ENCODE measurements at places on chromosomes 2 and 18.

DNA sequence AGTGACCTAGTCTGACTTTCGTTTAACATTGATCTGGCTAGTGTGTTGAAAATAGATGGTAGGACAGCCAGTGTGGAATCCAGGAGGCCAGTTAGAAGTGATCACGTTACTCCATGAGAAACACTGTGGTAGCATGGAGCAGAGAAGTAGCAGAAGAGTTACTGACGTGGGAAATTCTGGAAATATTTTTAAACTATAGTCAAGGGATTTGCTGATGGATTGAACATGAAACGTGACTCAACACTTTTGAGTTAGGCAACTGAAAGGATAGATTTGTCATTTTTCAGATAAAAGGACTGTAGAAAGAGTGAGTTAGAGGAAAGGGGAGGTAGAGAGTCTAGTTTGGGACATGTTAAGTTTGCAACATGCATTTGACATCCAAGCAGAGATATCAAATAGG, 130.4 kb downstream of the IRS1 start:
- no peak for DNase-seq

GRCh38 chr2:23843051-23843976, 83.6 kb downstream of the ATAD2B start:
- no peak for DNase-seq

GRCh38 chr2:166573391-166573790, 79.3 kb upstream of the SCN7A start:
- no peak for DNase-seq

- DNase-seq, result no peak
These were observed 214.7 kb downstream of the RAD51AP2 start for GRCh38 chr2:17303521-17303920.

- DNase-seq, result no peak
These were observed 27.2 kb upstream of the LANCL1 start for GRCh38 chr2:210503725-210504191.

- DNase-seq, result no peak
These were observed 117.8 kb downstream of the PTPRM start for GRCh38 chr18:7684966-7685365.

- DNase-seq, result no peak
These were observed 478.6 kb downstream of the SLC4A3 start for GRCh38 chr2:220106065-220106464.

DNA sequence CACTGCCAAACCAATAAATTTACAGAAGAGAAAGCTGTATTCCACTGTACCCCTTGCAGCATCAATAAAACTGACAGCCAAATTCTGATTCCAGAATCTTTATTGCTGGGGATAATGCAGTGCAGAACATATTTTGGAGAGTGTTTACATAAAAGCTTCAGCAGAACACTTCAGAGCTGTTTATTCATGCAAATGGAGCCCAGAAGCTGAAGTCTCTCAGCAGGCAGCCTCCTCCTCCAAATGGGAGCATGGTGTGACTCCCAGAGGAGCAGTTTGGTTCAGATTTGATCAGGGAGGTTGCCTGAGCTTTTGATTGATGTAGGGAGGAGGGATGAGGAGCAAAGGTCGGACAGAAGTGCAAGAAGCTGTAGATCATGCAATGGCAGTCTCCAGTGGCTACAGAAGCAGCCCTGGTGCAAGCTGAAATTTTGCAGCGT, 22.4 kb downstream of the LHCGR start:
- no peak for DNase-seq

GRCh38 chr18:54991981-54992380, 32.7 kb upstream of the CCDC68 start:
- DNase-seq, result no peak

GRCh38 chr2:177611310-177611886, 218.8 kb downstream of the AGPS start:
- DNase-seq, result no peak

GRCh38 chr2:194661431-194661830, 995.6 kb upstream of the SLC39A10 start:
- no peak for DNase-seq

DNA sequence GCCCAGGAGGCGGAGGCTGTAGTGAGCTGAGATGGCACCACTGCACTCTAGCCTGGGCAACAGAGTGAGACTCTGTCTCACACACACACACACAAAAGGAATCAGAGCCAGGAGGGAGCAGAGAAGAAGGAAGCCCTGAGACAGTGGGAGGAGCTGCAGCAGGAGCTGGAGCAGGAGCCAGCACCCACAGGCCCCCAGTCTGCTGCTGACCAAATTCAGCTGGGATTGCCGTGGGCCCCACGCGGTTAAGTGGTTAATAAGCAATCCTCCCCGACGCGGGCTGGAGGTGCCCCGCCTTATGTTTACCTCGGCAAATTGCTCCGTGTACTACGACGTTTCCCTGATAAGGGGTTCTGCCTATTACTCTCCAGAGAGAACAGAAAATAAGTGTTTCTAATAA, 265.3 kb downstream of the TWIST2 start:
- DNase-seq, result no peak

- no peak for DNase-seq
These were observed 1176.8 kb upstream of the GYPC start for GRCh38 chr2:125479143-125479636.

DNA sequence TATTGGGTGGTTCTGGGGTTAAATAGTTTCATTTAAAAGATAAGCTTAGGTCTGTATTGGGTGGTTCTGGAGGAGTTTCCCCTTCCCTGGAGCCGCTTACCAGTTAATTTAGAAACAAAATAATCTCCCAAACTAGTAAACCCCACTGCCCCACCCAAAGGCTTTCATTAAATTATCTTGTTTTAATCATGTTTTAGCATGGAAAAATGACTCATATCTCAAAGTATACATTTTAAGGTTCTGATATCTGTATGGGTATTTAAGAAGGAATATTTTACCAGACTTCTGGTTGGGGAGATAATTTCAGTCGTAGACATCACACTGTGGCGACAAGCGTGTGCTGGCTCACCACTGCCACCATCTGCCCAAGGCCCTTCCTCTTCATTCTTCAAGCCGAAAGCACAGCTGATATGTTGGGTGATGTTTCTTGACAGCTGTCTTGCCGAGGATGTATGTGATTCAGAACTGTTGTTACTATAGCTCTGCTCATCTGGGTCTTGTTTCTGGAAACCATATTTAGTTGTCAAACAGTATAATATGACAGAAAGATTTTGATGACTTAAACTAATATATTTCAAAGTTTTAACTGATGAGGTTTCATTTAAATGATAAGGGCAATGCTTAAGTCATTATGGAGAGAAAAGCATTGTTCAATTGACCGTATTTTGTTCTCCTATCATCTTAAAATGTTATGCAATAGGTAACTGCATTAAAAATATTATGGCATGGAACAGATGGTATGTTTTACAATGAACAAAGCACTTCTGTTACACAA, 5.1 kb downstream of the FIGLA start:
- DNase-seq, result no peak

DNA sequence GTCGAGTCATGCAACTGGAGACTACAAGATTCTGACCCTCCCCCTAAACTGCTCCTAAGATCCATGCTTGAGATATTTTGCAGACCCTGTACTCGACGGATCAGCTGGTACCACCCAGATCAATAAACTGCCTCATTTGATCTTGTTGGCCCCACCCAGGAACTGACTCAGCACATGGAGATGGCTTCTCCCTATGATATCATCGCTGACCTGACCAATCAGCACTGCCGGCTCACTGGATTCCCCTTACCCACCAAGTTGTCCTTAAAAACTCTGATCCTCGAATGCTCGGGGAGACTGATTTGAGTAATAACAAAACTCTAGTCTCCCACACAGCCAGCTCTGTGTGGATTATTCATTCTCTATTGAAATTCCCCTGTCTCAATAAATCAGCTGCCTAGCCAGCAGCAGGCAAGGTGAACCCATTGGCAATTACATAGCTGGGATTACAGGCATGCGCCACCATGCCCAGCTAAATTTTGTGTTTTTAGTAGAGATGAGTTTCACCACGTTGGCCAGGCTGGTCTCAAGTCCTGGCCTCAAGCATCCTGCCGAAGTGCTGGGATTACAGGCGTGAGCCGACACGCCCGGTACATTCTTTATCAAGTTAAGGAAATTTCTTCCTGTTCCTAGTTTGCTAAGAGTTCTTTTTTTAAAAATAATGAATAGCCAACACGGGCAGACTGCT, 43.6 kb downstream of the VPS54 start:
- DNase-seq, result no peak

GRCh38 chr2:62140426-62141141, 55.3 kb upstream of the B3GNT2 start:
- no peak for DNase-seq

DNA sequence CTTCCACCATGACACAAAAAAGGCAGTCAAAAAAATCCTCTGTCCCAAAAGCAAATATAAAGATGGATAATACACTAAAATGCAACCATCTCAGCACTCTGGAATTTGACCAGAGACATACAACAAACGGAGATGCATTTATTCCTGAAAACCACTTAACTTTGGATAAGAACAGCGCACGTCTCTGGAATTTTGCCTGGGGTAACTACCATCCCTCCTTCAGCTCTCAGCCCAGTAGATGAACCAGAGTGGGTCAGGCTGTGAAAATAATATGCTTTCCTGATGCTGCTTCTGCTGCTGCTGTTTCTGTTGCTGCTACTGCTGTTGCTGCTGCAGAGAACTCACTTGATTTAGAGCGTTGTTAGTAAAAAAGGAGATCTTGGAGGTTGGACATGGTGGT, 133.8 kb upstream of the ACVR2A start:
- DNase-seq, result no peak

GRCh38 chr2:215447056-215447455, 11.2 kb upstream of the FN1 start:
- DNase-seq, result no peak

DNA sequence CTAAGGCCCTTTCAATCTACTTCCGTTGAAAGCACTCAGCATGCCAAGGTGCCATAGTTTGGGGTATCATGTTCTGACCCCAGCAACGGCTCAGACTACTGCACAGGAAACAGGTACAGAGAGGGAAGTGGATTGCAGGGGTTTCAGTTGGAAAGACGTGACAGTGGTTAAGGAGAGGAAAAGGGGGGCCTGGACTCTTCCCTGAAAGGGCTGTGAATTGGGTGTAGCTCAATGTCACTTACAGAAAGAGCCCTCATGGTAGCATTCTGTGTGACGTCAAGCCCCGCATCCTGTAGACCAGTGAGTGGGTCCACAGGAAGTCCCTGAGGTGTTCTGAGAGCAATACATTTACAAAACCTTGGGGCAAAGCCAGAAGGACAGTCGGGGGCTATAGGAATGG, 121.5 kb upstream of the GYPC start:
- no peak for DNase-seq

Measured in stimulated activated CD8-positive, alpha-beta memory T cell treated with anti-CD3 and anti-CD28 coated beads, Interleukin-7, amount 100 ng/mL, for 1 hour (primary cell).